ENCODE measurements at places on chromosomes 12 and 14.

- no peak for DNase-seq
These were observed 136.8 kb downstream of the KCNA5 start for GRCh38 chr12:5180496-5180895.

DNA sequence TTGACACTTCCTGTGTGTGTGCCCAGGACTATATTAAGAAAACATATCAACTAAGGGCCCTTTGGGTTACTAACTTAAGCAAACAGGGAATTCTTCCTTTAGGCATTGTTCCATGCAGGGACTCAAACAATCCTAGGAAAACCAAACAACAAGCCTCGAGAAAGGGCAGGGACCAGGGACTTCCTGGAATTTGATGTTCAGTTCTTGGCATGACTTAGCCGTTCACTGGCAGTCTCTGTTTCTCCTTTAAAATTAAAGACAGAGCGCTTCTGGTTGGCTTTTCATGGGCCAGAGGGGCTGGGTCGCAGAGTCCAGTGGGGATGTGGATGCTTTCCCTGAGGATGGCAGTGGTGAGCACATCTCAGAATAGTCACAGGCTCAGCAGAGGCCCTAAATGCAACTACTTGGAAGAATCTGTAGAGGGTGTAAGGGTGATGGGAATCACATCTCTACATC is 35.2 kb downstream of the RNFT2 start:
- no peak for DNase-seq

DNA sequence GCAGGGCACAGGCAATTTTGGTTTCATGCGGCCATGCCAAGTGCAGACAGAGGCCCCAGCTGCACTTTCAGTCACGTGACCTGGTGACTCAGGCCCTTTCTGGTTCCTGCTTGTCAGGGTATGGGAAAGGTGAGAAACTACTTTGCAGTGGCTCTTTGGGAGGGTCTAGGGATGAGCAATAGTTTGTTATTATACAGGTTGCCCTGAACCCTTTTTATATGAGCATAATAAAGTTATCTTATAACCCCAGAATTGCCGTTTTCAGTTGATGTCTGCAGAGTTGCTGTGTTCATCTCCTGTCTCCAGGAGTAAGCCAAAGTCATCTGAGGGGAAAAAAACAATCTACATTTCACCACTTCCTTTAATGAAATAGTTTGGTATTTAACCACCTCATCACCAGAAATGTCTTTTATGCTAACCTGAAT is 30.9 kb upstream of the EMP1 start:
- peak; percentile 85 for DNase-seq

GRCh38 chr14:65723348-65723747 is 310.8 kb downstream of the FUT8 start:
- no peak for DNase-seq

DNA sequence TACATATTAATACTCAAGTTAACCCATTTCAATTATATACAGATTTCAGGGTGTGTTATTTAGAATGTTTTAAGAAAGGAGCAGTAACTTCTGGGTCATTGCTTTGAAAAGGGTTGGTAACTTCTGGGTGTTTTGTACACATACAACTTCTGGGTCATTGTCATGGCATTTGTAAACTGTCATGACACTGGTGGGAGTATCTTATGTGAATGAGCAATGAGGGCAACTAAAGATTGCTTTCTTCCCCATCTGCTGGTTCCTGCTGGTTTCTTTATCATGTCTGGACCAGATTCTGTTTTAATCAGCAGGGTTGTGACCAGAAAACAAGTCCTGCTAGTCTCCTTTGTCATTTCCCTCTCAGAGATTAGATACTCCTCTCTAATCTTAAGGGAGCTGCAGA is 713.3 kb downstream of the LRFN5 start:
- DNase-seq, result no peak

DNA sequence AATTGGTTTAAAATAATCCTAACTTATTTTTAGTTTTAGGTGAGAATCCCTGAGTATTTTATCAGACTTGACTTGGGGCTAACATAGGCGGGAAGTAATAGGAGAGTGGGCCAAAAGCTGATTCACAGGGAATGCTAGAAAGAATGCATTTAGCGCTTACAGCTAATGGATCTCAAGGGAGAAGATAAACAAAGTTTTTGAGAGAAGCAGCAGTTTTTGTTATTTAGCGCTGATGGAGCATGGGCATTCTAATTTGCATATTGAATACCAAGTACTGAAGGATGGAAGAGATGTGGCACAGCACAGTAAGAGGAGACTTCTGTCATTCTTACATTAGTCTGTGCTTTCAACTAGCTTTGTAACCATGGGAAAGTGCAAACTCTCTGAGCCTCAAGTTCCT is 436.0 kb upstream of the FBXO33 start:
- no peak for DNase-seq

DNA sequence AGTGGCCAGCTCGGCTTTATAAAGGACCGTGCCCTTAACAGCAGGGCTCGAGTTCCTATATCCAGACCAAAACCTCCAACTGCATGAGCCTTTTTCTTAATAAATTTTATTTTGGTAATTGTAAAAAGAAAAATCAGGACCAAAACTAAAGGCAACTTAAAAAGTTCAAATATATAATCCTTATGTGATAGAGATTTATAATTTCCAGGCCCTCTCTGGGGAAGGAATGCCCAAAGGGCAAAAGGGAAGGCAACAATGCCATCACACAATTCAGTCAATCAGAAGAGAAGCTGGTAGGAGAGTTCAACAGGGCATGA is 401 bp upstream of the IPO4 start:
- DNase-seq, result no peak

DNA sequence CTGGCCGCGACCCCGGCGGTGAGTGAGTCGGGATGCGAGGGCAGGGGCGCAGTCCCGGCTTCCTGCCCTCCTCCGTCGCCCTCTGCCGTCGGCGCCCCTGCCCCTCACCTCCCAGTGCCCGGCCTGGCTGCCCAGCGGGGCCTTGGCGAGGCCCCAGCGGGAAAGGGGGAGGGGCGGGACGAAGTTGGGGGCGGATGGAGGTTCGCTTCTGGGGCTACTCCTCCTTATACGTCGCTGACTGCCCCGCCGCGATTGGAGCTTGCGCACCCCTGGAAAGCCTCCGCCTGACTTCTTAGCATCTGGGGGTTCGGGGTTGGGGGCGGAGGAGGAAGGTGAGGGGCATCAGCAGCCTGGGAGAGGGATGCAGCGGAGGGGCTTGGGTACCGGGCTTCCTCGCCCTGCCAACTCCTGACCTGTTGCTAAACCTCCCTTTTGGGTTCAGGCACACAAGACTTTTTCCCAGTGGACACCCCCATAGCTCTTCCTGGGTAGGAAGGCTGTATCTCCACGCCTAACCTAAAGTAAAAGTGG is 406 bp downstream of the TMEM263 start:
- DNase-seq, result peak; percentile 73

- no peak for DNase-seq
These were observed 162.1 kb upstream of the AVPR1A start for GRCh38 chr12:63313139-63313538.

- DNase-seq, result peak; percentile 81
These were observed 54.9 kb upstream of the OVCH1 start for GRCh38 chr12:29552324-29552927.

GRCh38 chr12:123091230-123092150 is 59.4 kb downstream of the PITPNM2 start:
- no peak for DNase-seq

- no peak for DNase-seq
These were observed 300 bp upstream of the CCND2 start for GRCh38 chr12:4273273-4273651.

DNA sequence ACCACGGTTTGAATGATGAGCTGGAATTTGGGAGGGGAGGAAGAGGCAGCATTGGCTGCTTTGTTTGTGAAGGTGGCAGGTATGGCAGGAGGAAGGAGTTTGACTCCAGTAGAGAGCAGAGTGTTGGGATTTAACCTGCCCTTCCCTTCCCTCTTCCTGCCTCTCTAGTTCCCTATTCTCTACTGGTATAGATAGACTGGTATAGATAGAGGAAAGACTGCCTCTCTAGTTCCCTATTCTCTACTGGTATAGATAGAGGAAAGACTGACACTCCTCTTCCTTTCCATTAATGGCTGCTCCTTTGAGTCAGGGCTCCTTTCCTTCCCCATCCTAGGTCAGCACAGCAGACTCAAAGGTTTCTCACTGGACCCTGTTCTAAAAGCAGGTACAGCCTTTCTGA is 8.4 kb upstream of the SYCP3 start:
- DNase-seq, result no peak

DNA sequence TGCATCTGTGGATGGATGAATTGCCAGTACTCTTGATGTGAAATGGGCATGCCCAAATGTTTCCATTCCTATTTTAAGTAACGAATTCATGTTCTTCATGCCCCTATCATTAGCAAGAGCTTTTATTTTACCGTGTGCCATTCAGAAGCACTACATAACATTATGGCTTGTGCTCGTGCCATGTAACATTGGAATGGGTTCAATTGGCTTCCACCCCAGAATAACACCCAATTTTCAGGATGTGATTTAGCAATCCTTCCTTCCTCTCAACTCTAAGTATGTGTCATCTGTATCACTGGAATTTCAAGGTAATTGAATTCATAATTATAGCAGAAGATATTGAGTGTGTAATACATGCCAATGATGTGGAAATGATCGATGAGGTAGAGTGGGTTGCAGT is 145.8 kb upstream of the TMPO start:
- DNase-seq, result no peak

- DNase-seq, result no peak
These were observed 74.3 kb upstream of the PLEKHG7 start for GRCh38 chr12:92628476-92628875.
